ENCODE measurements at places on chromosomes 1 and 21. TPM values are rescaled to one million over a fixed set of nuclear protein-coding genes. Genes with fewer than 3 reads are reported as not detected.

- peak overlapping the region; percentile 91 for H3K27ac ChIP-seq
- H3K36me3 ChIP-seq: peaks cover 18% of the 10 kb centered on the region
- peaks cover 14% of the 10 kb centered on the region for H3K4me1 ChIP-seq
- H3K27me3 ChIP-seq: no peaks in the 10 kb centered on the region
Observed at GRCh38 chr1:11943619-11944018, 9.1 kb downstream of the PLOD1 start.

DNA sequence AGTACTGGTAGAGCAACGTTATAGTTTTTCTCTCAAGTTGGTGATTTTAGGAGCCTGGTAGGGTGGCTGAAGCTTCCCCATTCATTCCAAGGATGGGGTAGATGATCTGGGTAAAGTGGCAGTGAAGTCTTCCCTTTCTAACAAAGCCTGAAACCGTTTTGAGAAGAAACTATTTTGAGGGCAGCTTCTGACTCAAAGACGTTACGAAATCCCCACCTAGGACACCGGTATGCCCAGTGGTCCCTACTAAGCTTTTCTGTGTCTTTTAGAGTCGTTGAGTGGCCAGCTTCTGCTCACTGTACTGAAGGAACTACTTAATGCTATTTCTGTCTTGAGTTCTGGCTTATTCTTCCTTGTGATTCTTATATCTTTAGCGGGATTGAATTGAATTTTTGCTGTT lies 1.4 kb downstream of the WDTC1 start:
- H3K36me3 ChIP-seq: no peaks in the 10 kb centered on the region
- peak overlapping the region; percentile 93 for H3K4me3 ChIP-seq

- peaks cover 7% of the 10 kb centered on the region for H3K27me3 ChIP-seq
- no peak overlapping the region for H3K27ac ChIP-seq
- DNase-seq: no peak
- H3K36me3 ChIP-seq: no peaks in the 10 kb centered on the region
- H3K4me3 ChIP-seq: no peak overlapping the region
Observed at GRCh38 chr1:105785021-105785420, 1271.5 kb upstream of the PRMT6 start.

DNA sequence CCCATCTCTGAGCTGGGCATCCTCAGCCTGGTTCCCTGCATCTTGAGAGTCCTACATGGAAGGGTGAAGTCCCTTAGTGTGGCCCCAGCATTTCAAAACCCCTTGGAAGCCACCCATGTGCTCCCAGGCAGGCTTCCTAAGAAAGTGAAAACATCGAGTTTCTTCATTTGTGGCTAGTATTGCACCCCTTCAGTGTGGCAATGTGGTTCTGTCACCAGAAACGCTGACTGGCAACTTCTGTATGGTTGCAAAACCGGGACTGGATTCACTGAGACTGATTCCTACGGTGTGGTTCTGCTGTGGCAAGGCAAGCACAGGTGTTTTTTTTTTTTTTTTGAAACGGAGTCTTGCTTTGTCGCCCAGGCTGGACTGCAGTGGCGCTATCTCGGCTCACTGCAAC lies 9.0 kb upstream of the IFNGR2 start:
- H3K36me3 ChIP-seq: no peaks in the 10 kb centered on the region
- no peak for DNase-seq
- peaks cover 21% of the 10 kb centered on the region for H3K4me1 ChIP-seq
- H3K27ac ChIP-seq: no peak overlapping the region
- H3K27me3 ChIP-seq: no peaks in the 10 kb centered on the region
- no peak overlapping the region for H3K4me3 ChIP-seq

- no peak overlapping the region for H3K27ac ChIP-seq
- H3K27me3 ChIP-seq: no peaks in the 10 kb centered on the region
- H3K4me1 ChIP-seq: peaks cover 3% of the 10 kb centered on the region
- H3K36me3 ChIP-seq: no peaks in the 10 kb centered on the region
- no peak for DNase-seq
- no peak overlapping the region for H3K4me3 ChIP-seq
Observed at GRCh38 chr1:196088541-196088940, 519.7 kb downstream of the KCNT2 start.

DNA sequence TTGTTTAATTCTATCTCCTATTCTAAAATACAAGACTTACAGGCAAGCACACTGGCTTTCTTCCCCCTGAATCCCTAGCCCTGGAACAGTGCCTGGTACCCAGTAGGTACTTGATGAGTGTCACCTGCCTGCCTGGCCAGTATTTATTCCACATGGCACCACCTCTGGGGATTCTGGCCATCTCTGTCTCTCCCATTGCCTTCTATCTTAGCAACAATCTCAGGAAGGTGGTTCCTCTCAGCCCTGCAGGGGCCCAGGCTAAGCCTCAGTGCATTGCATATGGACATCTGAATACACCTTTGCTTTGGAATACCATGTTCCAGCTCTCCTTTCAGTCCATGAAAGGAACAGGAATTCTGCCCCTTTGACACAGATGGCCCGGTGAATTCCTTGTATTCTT lies 81.0 kb downstream of the HIVEP3 start:
- no peak for DNase-seq
- peaks cover 3% of the 10 kb centered on the region for H3K4me1 ChIP-seq
- H3K27me3 ChIP-seq: no peaks in the 10 kb centered on the region
- H3K36me3 ChIP-seq: no peaks in the 10 kb centered on the region
- no peak overlapping the region for H3K4me3 ChIP-seq

GRCh38 chr1:100968621-100969020 lies 57.0 kb downstream of the DPH5 start:
- H3K36me3 ChIP-seq: peaks cover 16% of the 10 kb centered on the region
- no peak overlapping the region for H3K4me3 ChIP-seq
- DNase-seq: no peak

Gene SAMD11
- total RNA-seq: 313 TPM

All from mesothelial cell of epicardium (in vitro differentiated cells).